ENCODE measurements at places on chromosomes 1 and 21.

DNA sequence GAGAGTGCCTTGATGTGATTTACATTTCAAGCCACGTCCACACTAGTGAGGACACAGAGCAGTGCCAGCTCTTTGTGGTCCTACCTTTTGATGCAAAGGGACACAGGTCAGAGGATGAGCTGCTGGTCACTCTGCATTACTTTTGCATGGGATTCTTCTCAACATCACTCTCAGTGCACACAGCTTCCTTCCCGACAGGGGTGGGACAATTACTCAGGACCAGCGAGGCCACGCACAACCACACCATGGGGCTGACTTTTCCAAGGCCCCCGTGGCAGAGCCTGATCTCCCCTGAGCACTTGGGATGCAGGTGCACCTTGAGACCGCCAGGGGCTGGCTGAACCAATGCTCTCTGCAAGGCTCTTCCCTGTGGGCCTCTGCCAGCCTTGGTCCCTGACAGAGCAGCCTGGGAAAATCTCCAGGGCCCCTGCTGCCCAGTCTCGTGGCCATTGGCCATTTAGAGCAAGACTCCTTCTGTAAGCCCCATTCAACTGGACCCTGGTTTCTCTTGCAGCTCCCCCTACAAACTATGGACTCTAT, 13.2 kb upstream of the PRAMEF12 start:
- DNase-seq = no peak

DNA sequence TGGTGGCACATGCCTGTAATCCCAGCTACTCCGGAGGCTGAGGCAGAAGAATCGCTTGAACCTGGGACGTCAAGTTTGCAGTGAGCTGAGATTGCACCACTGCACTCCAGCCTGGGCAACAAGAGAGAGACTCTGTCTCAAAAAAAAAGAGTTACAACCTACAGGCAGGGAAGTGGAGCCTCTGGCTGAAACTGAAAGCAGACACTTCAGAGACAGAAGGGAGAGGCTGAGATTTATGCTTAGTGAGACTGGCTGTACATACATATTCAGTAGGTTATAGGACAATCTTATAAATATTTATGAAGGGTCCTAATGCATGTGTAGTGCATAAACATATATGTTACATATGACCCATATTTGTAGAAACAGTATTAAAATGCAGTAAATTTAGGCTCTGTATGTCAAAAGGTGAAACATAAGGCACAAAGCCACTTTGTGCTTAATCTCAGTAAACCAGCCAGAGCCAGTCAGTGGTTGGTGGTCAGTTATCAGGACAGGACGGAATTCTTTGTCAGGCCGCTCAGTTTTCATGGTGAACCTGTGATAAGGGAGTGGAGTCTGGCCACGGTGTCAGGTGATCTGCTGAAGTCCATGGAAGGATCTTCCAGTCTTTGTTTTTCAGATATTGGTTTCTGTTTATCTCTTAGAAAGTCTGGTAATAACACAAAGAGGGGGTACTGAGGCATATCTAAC, 13.7 kb downstream of the RHEX start:
- no peak for DNase-seq

GRCh38 chr1:63643517-63643916, 50.3 kb downstream of the PGM1 start:
- no peak for DNase-seq

DNA sequence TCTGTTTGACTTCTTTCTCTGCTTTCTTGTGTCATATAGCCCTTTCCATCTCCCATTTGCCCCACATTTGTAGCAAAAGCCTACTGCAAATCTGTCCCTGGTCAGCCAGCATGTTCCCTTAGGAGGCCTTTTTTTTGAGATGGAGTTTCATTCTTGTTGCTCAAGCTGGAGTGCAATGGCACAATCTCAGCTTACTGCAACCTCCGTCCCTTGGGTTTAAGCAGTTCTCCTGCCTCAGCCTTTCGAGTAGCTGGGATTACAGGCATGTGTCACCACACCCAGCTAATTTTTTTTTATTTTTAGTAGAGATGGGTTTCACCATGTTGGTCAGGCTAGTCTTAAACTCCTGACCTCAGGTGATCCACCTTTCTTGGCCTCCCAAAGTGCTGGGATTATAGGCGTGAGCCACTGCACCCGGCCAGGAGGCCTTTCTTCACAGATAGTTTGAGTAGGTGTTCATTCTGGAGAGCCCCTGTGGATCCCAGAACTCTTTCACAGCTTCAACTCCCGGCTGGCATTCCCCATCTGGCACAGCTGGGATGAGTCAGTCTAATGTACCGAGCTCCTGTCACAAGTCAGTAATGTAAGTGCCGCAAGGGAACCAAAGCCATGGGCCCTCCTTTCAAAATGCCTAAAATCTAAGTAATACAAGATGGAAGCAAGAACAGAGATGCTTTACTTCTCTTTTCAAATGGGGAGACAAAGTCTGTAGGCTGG, 9.4 kb upstream of the NHLH1 start:
- DNase-seq = no peak

- no peak for DNase-seq
Measured at GRCh38 chr1:200211157-200211556, 183.6 kb downstream of the NR5A2 start.

DNA sequence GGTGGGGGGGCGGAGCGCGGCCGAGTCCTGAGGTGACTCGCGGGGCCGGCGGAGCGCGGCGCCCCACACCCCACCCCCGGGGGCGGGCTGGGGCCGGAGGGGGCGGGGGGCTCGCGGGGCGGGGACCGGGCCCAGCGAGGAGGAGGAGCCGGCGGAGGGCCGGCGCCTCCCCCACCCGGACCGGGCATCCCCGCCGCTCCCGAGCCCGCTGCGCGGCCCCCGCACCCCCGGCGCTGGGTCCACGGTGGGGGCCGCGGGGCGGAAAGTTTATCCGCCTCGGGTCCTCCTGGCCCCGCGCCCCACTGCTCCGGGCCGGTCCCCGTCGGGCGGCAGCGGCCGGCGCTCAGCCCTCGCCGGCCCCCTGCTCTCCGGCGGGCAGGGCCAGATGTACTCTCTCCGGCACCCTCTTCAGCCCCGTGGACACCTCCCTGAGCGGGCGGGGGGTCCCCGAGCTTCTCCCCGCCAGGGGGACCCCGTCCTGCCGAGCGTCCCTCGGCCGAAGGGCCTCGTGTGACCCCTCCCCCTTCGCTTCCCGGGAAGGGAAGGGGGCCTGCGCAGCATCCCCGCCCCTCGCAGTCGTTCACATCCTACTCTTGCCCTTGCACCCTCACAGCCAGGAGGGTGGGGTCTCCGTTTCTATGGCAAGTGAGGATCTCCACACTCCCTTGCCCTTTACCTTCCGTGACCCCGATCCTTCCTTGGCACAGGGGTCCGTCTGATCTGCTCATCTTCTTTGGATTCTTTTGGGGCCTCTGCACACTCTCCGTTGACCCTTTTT, 663 bp downstream of the CAMTA1 start:
- peak; percentile 84 for DNase-seq

GRCh38 chr1:198201956-198202784, 45.4 kb downstream of the NEK7 start:
- DNase-seq = no peak

GRCh38 chr21:41605934-41606285, 98.0 kb upstream of the TMPRSS2 start:
- DNase-seq = no peak

- no peak for DNase-seq
Measured at GRCh38 chr1:38547321-38547720, 312.3 kb downstream of the RRAGC start.

DNA sequence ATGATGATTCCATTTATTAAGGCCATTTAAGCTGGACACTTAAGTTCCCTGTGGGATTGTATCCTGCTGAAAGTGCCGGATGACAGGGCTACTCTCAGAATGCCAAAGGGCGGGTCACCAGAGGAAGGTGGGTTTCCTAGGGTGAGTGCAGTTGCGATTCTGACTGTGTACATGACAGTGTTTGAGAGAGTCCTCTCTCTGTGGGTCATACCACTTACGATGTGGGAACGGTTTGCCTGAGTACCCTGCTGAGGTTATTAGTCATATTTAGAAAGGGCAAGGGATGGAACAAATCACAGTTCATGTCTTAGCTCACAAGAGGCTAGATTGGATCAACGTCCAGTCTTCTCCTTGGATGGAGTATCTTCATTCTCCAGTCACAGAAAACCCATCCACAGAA, 461.9 kb downstream of the CAMTA1 start:
- DNase-seq = no peak

DNA sequence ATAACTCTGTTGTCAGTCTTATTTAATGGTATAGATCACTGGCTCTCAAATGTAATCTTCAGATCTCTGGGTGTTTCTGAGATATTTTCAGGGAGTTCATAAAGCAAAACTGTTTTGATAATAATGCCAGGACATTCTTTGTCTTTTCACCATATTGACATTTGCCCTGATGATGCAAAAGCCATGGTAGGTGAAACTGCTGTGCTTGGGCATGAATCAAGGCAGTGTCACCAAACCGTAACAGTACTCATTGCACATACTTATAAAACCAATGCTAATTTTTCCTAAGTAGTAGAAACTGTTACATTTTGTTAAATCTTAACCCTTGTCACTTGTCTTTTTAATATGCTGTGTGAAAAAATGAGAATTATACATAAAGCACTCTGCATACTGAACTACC, 76.0 kb downstream of the RPS6KC1 start:
- no peak for DNase-seq

- no peak for DNase-seq
Measured at GRCh38 chr1:230922620-230923019, 54.3 kb upstream of the C1orf198 start.

DNA sequence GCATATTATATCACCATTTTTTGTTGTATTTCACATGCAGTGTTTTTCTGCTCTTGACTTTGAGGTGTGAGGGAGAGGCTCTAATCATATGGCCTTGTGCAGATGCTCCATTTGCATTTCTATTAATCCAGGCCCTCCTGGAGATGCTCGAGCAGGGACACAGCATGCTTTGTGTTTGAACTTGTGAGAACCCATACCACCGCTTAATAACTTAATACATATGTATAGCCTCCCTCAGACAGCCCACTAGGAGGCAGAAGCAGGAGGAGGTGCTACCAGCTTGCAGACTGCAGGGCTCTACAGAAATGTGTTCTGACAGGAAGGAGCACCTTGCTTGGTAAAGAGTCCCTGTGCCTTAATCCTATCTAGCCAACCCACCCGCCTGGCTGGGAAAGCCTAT, 155.2 kb downstream of the BARHL2 start:
- no peak for DNase-seq

- no peak for DNase-seq
Measured at GRCh38 chr1:40896482-40896881, 34.3 kb upstream of the CITED4 start.

GRCh38 chr1:151729157-151729965, 8.0 kb downstream of the RIIAD1 start:
- no peak for DNase-seq

DNA sequence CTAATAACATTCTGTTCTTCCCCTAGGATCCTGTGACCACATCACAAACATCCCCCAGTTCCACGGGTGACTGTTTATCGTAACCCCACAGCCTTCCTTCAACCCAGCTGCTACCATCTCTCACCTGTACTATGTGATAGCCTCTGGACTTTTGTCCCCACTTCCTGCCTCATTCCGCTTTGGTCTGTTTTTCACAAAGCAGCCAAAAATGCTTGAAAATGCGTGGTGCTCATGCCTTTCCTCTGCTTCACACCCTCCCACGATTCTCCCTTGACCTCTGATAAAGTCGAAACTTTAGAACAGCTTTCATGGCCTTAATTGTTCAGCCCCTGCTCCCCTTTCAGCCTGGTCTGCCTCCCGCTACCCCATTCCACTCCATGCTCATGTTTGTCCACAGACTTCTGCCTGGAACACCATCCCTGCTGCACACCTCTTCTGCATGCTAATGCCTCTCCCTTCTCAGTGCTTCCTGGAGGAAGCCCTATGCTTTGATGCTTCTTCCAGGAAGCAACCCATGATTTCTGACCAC, 165.6 kb downstream of the PLPP3 start:
- no peak for DNase-seq
